ENCODE measurements at places on chromosomes 7 and 10. TPM values are rescaled to one million over a fixed set of nuclear protein-coding genes. Genes with fewer than 3 reads are reported as not detected.

NOM1 gene
- 35.4 TPM for total RNA-seq

RADIL gene
- 5.3 TPM for total RNA-seq

WDFY4 gene
- total RNA-seq: 0.22 TPM

SFXN3 gene
- total RNA-seq: 52.5 TPM

CALHM3 gene
- total RNA-seq: 0.49 TPM

FAS gene
- 9.3 TPM for total RNA-seq

EBLN1 gene
- not detected for total RNA-seq

INSYN2A gene
- not detected for total RNA-seq

MUC12 gene
- 0.64 TPM for total RNA-seq

ZNF777 gene
- total RNA-seq: 15.6 TPM

MOSPD3 gene
- 32.8 TPM for total RNA-seq

POM121L12 gene
- not detected for total RNA-seq

KNDC1 gene
- total RNA-seq: 3.6 TPM

CALHM1 gene
- not detected for total RNA-seq

SLC39A12 gene
- not detected for total RNA-seq

ODAD2 gene
- total RNA-seq: 20.4 TPM

AKR1C4 gene
- not detected for total RNA-seq

CRHR2 gene
- total RNA-seq: not detected

TMEM225B gene
- 3.1 TPM for total RNA-seq

UNCX gene
- total RNA-seq: not detected

FZD1 gene
- total RNA-seq: 3.7 TPM

VTI1A gene
- total RNA-seq: 80.7 TPM

CYP3A7 gene
- not detected for total RNA-seq

PLXNA4 gene
- total RNA-seq: not detected

GBX1 gene
- 0.86 TPM for total RNA-seq

ZNF804B gene
- total RNA-seq: not detected

CALML3 gene
- total RNA-seq: not detected

RAB19 gene
- 2.6 TPM for total RNA-seq

RNF32 gene
- total RNA-seq: 3.4 TPM

GSTO2 gene
- 115 TPM for total RNA-seq

PRPS1L1 gene
- not detected for total RNA-seq

NEUROG3 gene
- not detected for total RNA-seq

CADPS2 gene
- 7.5 TPM for total RNA-seq

PAX2 gene
- 5.0 TPM for total RNA-seq

PRTFDC1 gene
- total RNA-seq: not detected

OR13A1 gene
- not detected for total RNA-seq

PLA2G12B gene
- total RNA-seq: not detected

LIPK gene
- not detected for total RNA-seq

TBXAS1 gene
- total RNA-seq: 1.4 TPM

CAPZA2 gene
- 135 TPM for total RNA-seq

ACADSB gene
- 33.3 TPM for total RNA-seq

Data from HCT116 (cell line).